ENCODE measurements at places on chromosomes 2 and 18.

GRCh38 chr2:73266061-73266901 lies 18.0 kb downstream of the FBXO41 start:
- peak; percentile 43 for DNase-seq

DNA sequence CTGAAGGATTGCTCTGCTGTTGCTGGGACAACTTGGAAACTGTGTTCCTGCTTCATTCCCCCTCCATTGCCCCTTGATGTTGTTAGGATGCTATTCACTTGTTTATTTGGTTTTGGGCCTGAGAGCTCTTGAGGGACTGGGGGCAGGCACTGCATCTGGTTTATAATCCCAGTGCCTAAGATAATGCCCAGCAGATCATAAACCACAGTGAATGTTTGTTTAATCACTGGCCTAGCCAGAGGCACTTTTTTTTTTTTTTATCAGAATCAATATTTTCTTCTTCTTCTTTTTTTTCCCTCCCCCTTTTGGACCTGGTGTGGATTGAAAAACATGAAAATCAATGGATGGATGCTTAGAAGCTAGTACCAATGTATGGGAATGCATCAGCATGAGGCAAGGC lies 38.1 kb downstream of the KCNS3 start:
- no peak for DNase-seq

DNA sequence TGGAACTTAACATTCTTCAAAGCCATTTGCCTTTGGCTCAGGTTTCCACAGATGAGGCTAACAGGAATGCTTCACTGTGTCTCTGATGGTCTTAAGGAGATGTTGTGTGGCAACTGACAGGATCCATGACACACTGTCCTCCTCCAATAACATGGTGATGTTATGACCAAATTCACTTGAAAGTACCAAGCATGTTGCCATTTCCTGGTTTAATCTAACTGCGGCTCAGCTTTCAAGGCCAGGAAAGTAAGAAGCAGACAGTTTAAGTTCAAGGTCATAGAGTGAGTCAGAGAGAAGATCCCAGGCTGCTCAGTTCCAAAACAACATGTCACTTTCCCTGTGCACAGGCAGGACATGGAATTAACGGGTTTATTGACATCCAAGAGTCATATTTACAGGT lies 513.6 kb downstream of the STK39 start:
- DNase-seq: peak; percentile 20

- DNase-seq: no peak
Measured at GRCh38 chr2:74817304-74817675, 16.6 kb upstream of the HK2 start.

DNA sequence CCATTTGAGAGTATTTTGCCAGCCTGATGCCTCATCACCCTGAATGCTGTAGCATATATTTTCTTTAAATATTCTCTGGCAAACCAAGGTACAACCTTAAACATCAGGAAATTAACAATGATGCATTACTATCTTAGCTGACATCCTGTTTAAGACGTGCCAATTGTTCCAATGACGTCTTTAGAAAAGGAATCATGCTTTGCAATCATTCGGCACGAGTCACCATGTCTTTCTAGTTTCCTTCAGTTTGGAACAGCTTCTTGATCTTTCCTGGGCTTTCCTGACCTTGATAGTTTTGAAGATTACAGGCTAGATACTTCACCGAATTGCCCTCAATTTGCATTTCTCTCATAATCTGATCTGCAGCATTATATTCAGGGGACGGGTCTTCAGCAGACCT lies 88.2 kb upstream of the GLI2 start:
- DNase-seq: no peak

- DNase-seq: peak; percentile 65
Measured at GRCh38 chr2:196266855-196267254, 95.5 kb upstream of the STK17B start.

DNA sequence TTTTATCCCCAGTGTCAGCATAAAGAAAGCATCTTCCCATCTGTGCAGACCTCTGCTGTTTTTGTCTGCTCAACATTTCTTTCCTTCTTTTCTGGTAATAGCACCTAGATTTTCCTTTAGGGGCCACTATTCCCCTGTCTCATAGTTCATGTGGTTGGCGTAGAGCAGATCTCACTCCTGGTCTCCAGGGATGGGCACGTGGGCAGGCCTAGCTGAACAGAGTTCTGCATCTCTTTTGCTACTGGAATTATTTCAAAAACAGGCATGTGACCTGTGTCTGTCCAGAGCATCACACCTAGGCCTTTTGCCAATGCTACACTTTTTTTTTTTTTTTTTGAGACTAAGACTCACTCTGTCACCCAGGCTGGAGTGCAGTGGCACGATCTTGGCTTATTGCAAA lies 17.7 kb upstream of the ICOS start:
- no peak for DNase-seq

DNA sequence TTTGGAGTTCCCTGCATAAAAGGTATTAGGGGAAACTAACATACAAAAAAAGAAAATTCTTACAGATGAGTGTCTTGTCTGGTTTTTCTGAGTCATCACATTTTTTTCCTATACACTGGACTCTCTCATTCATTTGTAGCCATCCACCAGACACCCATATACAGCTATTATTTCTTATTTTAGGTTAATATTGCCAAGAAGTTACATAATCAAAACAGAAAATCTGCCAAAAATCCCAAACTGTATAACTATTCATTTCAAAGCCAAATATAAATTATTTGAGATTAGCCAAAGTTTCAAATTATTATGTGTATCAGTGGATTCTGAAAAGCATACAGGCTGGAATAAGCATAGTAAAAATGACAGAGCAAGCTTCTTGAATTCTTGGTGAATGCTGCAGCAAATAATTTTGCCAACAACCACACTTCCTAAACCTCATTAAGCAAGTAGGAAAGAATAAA lies 191.2 kb downstream of the NCKAP5 start:
- no peak for DNase-seq

DNA sequence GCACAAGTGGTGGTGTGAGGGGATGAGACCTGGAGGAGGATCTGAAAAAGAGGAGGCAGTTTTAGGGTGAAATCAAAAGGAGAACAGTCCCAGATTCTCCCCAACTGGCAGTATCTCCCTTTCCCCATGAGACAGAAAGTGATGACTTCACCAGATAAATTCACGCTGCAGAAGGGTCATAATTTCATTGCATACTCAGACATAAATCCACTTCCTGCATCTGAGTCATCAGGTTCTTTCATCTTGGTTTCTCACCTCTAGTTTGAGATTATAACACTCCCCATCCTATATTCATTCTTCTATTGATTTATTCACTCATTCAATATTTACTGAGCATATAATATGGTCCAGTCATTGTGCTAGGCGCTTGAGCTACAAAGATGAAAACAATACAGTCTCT lies 64.7 kb downstream of the CCDC148 start:
- no peak for DNase-seq

- DNase-seq: no peak
Measured at GRCh38 chr2:37223131-37223530, 8.3 kb downstream of the CEBPZ start.

- DNase-seq: no peak
Measured at GRCh38 chr2:110647777-110648176, 30.1 kb downstream of the BUB1 start.

DNA sequence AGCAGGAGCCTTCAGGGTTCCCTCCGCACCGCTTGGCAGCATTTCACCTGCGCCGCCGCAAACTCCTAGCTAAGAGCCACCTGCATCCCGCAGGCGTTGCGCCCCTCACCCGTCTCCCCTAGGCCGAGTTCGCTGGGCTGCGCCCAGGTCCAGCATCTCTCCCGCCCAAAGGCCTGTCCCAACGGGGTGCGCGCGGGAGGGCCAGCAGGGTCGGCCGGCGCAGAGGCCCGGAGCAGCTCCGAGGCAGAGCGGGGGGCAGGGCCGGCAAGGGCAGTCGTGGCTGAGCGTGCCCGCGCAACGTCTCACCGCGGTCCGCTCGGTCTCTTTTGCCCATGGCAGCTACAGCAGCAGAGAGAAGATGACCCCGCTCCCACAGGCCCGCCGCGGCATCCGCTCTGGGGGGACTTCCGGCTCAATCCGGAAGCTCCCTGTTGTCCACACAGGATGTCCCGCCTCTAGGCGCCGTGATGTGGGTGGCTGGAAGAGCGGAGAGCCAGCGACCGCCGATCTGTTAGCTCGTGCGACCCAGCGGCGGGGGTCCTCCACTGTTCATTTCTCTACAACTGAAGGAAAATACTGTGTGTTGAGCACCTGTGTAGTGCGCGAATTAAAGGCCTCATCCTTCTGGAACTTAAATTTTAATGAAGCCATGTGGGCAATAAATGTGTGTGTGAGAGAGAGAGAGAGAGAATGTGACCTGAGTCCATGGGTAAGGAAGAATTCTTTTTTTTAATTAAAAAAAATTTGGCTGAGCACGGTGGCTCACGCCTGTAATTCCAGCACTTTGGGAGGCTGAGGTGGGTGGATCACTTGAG lies at the start of gene ERCC3:
ERCC3 (minus strand) TSS at position 397 of the 815 bp plus-strand sequence; CDS start at position 334, 63 bp downstream.
- peak; percentile 93 for DNase-seq

DNA sequence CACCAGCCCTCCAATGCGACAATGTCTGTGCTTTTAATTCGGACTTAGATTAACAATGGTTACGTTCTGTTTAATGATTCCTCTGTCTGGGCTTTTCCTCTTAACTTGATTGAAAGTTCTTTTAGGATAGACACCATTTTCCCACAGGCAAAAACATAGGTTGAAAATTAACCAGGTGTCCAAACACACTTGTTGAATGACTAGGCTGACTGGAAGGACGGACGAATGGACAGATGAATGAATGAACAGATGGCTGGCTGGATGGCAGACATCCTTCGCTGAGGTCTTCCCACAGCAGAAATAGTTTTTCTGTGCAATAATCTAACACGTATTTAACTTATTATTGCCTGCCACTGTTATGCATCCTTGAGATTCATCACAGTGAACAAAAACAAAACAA lies 298.8 kb downstream of the SRBD1 start:
- no peak for DNase-seq

- DNase-seq: no peak
Measured at GRCh38 chr2:8754106-8754776, 72.4 kb downstream of the ID2 start.

GRCh38 chr2:156476021-156476849 lies 40.1 kb downstream of the GPD2 start:
- no peak for DNase-seq

- no peak for DNase-seq
Measured at GRCh38 chr2:208437755-208438154, 31.2 kb downstream of the PTH2R start.

GRCh38 chr2:20962939-20963557 lies 80.8 kb downstream of the APOB start:
- DNase-seq: peak; percentile 75

GRCh38 chr2:31166925-31167324 lies 28.7 kb upstream of the GALNT14 start:
- DNase-seq: no peak

- no peak for DNase-seq
Measured at GRCh38 chr2:122105877-122106206, 350.4 kb downstream of the TSN start.
